ENCODE measurements at places on chromosomes 1 and 21.

- no peak for DNase-seq
These were observed 110.3 kb downstream of the TIAM1 start for GRCh38 chr21:31233711-31234110.

DNA sequence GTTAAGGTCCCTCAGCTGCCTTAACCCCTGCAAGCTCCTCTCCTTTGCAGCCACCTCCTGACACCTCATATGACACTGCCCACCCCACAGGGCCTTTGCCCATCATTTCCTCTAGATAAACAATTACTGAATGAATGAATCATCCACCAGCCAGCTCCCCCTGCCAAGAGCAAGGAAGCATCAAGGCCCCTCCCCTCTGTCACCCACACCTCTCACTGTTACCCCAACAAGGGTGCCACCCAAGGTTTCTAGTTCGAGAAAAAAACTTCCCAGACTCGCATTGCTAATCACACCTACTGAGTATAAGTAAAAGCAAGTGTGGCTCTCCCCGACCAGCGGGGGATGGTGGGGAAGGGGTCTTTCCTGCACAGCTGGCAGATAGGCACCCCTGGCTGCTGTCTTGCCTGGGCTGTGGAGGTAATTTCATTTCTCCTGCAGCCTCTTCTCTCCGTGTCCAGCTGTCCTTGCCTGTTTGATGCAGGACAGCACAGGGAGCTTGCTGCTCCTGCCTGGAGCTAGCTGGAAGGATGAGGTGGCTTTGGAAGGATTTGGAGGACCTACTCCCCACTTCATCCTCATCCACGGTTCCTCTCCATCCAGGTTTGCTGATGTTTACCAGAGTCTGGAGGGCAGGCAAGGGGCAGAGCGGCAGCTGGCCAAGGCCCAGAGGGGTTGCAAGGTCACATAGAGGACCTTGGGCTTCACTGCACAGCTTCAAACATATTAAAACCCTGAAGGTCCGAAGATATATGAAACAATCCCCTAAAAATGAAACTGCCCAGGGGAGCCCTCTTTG lies 33.1 kb upstream of the LBR start:
- no peak for DNase-seq

- no peak for DNase-seq
These were observed 199.9 kb downstream of the PRDM2 start for GRCh38 chr1:13899856-13900255.

GRCh38 chr1:171113382-171113781 lies 22.7 kb downstream of the FMO3 start:
- no peak for DNase-seq

GRCh38 chr1:156075162-156075561 lies 7.1 kb downstream of the MEX3A start:
- DNase-seq, result no peak

GRCh38 chr1:21821385-21822019 lies 9.4 kb downstream of the LDLRAD2 start:
- no peak for DNase-seq

- no peak for DNase-seq
These were observed 30.4 kb downstream of the NPHS2 start for GRCh38 chr1:179545321-179545720.

DNA sequence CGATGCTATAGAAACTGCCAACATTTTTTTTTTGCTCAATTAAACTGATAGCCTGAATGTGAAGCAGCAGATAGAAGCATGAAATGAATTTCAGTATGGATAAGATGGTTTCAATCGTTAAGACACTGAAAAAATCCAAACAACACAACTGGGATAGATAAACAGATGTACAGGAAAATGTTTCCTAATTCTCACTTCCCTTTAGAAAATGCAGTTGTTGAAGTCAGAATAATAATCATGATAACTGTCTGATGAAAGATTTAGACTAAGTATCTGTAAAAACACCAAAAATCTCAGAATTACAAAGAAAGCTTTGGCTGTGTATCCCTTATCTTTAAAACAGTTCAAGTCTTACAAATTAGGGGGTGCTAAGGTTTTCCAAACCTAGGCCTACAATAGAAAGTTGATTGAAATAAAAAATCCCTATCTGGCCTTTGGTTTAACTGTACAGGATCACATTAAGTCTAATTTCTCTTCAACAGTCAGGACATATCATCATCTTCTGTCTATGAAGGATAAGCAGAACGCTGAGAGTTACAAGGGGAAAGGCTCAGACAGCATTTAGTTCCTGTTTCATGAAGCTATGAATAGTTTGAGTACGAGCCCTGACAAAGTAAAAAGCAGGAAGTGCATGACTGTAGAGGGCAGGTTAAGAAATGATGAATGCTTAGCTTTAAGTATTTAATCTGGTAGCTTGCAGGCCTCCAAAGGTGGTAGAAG lies 203.2 kb downstream of the APP start:
- DNase-seq, result no peak

GRCh38 chr1:246187834-246188372 lies 319.2 kb downstream of the SMYD3 start:
- no peak for DNase-seq

Measured in left forelimb (tissue), 1 donor.